ENCODE measurements at places on chromosomes 2 and 18. TPM values are rescaled to one million over a fixed set of nuclear protein-coding genes. Genes with fewer than 3 reads are reported as not detected.

Gene INPP1
- 11.9 TPM for total RNA-seq

Gene RGPD3
- total RNA-seq: 0.32 TPM

GRCh38 chr2:159118859-159119500, 150.5 kb downstream of the TANC1 start:
- no peak for DNase-seq

DNA sequence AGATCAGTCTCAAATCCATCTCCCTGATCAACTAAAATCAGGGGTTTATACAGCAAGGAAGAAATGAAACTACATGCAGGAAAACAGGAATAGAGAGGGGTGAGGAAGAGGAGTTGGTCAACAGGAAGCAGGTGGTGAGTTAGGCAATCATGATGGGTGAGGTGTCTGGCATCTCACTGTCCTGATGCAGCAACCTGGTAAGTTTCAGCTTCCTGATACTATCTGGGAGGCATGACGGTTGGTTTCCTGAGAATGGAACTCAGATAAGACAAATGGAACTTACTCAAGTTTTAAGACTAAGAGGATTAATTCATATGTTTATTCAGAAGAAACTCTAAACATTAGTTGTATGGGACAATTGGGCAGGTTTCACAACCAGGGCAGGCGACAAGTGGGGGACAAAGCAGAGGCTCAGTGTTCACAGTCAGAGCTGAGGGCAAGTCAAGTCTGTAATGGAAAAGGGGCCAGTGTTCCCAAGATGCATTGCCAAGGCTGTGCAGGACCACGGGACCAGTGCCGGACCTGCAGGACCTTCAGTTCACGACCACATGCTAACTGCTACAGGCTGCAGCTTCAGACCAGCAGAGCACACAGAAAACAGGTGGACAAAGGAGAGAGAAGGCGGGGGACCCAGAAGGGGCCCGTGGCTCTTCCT, 17.7 kb upstream of the GALM start:
- DNase-seq: no peak

GRCh38 chr2:11781602-11782001, 35.2 kb downstream of the LPIN1 start:
- DNase-seq: peak; percentile 18

DNA sequence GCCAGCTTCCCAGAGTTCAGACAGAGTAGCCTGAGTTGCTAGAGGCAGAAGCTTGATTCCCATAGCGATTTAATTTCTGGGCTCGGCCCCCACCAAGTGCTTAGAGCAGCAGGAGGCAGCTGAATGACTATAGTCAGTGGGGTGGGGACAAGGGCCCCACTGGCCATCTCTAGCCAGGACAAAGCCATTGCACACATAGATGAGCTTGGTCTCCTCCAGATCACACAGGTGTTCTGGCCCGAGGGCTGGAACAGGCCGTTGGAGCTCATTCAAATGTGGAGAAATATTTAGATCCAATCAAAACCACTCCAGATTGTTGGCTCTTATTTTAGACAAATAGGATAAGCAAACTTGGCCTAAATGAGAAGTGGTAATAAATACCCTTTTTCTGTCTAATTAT, 287.3 kb upstream of the NCKAP5 start:
- no peak for DNase-seq

- no peak for DNase-seq
These were observed 54.7 kb downstream of the ST6GAL2 start for GRCh38 chr2:106831241-106831640.

GRCh38 chr2:54948120-54948519, 102.1 kb downstream of the RTN4 start:
- no peak for DNase-seq

DNA sequence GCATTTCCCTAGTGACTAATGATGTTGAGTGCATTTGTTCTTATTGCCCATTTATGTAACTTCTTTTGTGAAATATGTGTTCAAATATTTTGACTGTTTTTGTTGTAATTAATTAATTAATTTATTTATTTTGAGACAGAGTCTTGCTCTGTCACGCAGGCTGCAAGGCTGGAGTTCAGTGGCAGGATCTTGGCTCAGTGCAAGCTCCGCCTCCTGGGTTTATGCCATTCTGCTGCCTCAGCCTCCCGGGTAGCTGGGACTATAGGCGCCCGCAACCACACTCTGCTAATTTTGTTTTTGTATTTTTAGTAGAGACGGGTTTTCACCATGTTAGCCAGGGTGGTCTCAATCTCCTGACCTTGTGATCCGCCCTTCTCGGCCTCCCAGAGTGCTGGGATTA, 71.9 kb downstream of the TAF4B start:
- no peak for DNase-seq

GRCh38 chr2:11865378-11865777, 118.9 kb downstream of the LPIN1 start:
- DNase-seq: no peak

Gene ALPG
- not detected for total RNA-seq

GRCh38 chr2:128252501-128252900, 66.2 kb downstream of the HS6ST1 start:
- peak; percentile 68 for DNase-seq

- DNase-seq: peak; percentile 30
These were observed at the start of gene MTA3 for GRCh38 chr2:42568401-42569115. Gene MTA3, plus strand, starts transcription at chr2:42568632. Its CDS starts 114 bp downstream, at chr2:42568746.

GRCh38 chr18:8117006-8117371, 492.2 kb upstream of the RAB12 start:
- no peak for DNase-seq

DNA sequence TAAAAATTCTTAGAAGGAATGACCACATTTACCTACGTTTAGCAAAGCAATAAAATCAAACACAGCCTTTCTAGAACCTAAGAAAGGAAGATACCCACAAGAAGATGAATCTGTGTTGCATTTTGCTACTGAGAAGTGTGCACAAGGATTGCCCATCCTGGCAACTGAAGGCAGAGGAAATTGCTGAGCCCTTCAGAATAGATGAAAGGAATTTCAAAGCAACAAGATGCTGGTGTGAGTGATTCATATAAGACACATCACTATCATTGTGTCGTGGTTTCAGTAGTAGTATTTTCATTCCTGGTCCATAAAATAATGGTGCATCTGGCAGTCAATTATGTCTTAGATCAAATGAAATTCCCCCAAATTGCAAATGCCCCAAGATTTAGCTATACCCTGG, 48.4 kb upstream of the ANKRD44 start:
- no peak for DNase-seq

GRCh38 chr2:217398860-217399259, 539.0 kb upstream of the TNP1 start:
- DNase-seq: no peak

DNA sequence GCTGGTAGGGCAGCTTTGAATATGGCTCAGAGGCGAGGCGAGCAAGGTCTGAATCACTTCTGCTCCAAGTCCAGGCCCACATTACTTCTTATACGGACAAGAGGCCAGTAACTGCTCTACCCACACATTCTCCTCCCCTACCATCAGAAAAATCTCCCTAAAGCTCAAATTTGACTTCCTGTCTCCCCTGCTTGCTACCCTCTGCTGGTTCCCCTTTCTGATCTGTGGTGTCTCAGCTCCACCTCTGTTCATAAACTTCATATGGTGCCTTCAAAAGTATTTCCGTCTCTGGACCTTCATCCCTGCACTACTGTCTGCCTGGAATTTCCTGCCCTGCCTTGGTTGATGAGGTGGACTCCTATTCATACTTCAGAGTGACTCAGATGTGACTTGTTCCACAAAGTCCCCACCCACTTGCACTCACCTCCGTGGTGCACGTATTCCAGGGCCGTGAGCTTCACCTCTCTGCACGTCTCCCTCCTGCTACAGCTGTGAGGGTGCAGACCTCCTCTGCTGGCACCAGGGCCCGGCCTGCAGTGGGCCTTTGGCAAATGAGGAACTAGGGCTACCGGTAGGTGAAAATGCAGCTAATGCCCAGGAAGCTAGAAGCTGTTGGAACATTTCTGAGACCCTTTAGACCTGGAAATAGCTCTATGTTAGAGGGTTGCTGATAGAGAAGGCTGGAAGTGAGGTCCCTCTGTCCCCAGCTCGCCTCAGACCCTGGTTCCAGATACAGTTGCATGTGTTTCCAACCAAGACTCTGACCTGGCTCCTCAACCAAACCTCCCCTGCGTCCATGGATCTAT, 24.6 kb upstream of the KCMF1 start:
- no peak for DNase-seq

Gene FZD7
- 9.1 TPM for total RNA-seq

GRCh38 chr18:51417643-51418483, 220.4 kb upstream of the MEX3C start:
- DNase-seq: no peak

GRCh38 chr2:227115761-227116160, 48.2 kb downstream of the COL4A4 start:
- DNase-seq: no peak

Gene HOXD13
- not detected for total RNA-seq

GRCh38 chr2:109222825-109223471, 93.9 kb downstream of the SH3RF3 start:
- peak; percentile 76 for DNase-seq

Gene FBXO41
- total RNA-seq: 4.1 TPM

Gene UGT1A4
- total RNA-seq: 2.3 TPM

Gene ARHGEF4
- 133 TPM for total RNA-seq

DNA sequence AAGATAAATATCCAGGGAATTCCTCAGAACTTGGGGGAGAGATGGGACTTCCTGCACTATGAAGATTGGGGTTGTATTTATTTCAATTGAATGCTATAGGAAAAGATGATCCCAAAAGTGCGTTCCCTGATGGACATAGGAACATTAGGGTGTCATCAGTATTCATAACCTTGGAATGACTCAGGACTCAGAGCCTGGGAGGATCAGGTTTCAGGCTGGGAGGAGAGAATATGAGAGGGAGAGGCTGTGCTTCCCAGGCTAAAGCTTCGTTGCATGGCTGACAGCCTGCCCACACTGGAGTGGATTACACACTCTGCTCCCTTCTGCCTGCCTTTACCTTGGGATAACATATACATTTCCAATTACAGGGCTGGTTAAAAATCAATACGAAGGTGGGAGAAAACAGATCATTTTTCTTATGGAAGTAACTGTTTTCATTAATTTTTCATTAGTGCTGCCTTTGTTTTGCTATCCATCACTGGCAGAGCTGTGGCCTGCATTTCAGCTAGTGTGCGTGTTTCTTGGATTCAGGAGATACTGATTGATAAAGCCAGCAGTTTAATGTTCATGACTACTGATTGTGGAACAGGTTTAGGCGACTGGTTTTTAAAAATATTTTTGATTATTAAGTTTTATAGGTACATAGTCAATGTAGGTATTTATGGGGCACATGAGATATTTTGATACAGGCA, 118.7 kb downstream of the KCTD1 start:
- DNase-seq: no peak

GRCh38 chr2:127770973-127771735, 39.8 kb downstream of the WDR33 start:
- no peak for DNase-seq

GRCh38 chr2:120804459-120804858, 68.8 kb downstream of the GLI2 start:
- no peak for DNase-seq

- DNase-seq: no peak
These were observed 151.8 kb upstream of the UNC80 start for GRCh38 chr2:209619782-209620181.

- no peak for DNase-seq
These were observed 16.1 kb upstream of the CCNYL1 start for GRCh38 chr2:207695293-207695692.

GRCh38 chr2:239819974-239820555, 205.1 kb downstream of the NDUFA10 start:
- DNase-seq: peak; percentile 80

Gene TXNDC2
- not detected for total RNA-seq

DNA sequence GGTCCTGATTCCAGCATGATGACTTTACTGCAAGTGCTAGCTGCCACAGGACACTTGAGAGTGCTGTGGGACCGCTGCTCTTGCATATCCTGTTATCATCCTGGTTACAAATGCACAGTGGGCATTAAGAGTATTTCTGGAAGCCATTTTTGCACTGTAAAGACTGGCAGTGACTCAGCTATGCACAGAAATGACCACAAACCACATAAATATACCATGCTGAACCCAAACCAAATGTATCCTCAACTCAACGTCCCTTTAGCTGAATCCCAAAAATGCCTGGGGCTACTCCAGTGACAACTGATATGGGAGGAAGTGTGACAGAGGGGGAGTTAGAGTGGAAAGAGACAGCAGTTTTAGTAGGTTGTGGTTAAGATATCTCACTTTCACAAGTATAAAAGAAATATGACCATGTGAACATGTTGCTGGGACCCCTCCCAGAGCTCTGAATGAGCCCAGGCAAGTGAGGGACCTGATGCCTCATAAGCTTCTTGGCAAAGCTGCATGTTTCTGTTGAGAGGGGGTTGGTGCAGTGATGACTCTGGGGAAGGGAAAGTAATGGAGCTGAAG, 37.3 kb downstream of the RHBDD1 start:
- DNase-seq: no peak

Gene FAM110C
- total RNA-seq: 28.8 TPM

Gene EGR4
- not detected for total RNA-seq

DNA sequence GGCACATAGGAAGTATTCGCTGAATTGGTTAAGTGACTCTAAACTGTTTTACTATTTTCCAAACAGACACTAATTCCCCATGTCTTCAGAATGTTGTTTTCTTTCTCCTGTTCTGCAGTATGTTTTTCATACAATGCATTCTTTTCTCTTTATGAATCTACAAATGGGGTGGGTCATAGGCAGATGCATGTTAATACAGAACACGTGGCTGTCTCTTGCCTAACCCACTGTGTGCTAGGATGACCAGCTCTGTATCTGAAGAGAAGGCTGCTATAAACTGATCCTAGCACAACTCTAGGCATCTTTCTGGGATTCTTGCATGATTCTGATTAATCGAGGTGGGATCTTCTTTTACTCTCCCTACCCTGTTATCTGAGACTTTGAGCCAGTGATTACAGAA, 826.0 kb downstream of the PLCL1 start:
- DNase-seq: no peak

DNA sequence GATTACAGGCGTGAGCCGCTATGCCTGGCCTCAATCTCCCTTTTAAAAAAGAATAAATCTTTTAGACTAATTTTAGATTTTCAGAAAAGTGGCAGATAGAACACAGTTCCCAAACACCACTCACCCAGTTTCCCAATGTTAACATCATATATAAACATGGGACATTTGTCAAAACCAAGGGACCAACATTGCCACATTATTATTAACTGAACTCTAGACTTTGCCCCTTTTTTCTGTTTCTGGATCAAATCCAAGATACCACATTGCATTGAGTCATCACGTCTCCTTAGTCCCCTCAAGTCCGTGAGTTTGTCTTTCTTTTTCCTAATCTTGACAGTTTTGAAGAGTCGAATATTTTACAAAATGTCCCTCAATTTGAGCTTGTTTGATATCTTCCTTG, 2.4 kb downstream of the C2orf42 start:
- no peak for DNase-seq
